ENCODE measurements at places on chromosomes 2 and 18.

DNA sequence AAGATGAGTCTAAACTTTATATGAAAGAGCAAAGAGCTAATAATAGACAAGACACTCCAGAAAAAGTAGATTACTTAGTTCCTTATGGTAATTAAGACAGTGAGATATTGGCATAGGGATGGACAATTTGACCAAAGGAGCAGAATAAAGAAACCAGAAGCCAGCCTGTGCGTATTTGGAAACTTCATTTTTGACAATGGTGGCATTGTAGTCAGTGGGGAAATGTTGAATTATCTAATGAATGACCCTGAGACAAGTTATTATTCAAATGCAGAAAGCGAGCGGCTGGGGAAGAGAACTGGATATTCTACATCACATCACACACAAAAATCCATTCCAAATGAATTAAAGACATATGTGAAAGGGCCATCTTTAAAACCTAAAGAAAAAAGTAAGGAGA is 144.3 kb downstream of the DTNB start:
- no peak for DNase-seq

DNA sequence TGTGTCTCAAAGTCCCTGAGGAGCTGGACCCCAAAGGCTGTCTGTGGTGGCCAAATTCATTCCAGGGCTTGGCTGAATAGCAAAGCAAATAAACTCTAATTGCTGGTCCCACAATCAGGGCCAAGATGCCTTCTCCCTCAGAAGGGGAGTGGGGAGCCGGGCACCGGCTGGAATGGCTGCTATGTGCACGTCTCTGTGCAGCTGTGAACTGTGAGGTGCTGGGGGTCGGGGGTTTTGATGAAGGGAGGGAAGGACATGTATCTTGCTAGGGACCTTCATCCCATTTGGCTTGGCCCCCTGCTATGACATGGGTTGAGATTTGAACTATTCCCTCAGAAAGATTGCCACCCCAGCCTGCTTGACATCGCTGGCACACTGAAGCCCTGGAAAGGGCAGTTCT is 60.4 kb downstream of the CIB4 start:
- DNase-seq, result no peak

GRCh38 chr18:67241299-67241698 is 275.2 kb downstream of the DSEL start:
- DNase-seq, result no peak

DNA sequence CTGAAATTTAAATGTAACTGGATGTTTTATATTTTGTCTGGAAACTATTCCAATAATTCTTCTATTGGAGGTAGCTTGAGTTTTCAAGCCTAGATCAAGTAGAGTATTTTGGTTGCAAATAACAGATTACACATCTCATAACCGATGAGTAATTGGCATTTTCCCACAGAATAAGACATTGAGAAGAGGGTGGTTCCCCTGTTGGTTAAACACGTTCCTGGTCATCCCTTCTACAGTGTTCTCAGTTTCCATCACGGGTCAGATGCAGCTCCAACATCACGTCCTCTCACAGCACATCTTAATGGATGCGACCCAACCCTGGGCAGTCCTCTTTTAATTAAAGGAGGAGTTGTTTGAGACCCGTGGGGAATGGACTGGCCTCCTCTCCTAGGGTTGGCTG is 149.0 kb upstream of the ZNF516 start:
- no peak for DNase-seq

- no peak for DNase-seq
Observed at GRCh38 chr2:131801210-131801744, 273.6 kb downstream of the CCDC74A start.

GRCh38 chr2:50614056-50614455 is 417.9 kb downstream of the NRXN1 start:
- DNase-seq, result no peak

DNA sequence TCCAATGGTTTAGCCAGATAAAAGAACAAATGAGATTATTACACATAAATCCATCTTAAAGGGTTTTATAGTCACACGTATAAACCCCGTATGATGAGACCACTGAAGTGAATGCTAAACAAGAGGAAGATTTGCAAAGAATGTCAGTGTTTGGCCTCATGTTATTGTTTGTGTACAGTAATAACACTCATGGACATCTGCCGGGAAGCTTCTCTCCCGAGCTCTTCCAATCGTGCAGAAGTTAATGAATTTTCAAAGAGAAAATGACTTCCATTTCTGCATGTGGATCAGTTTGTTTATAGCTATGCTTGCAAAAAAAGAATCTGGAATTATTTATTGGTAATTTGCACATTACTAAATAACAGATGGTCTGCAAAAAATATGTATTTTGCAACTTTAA is 88.5 kb upstream of the APCDD1 start:
- no peak for DNase-seq

GRCh38 chr2:34004936-34005335 is 405.8 kb upstream of the FAM98A start:
- DNase-seq, result no peak

DNA sequence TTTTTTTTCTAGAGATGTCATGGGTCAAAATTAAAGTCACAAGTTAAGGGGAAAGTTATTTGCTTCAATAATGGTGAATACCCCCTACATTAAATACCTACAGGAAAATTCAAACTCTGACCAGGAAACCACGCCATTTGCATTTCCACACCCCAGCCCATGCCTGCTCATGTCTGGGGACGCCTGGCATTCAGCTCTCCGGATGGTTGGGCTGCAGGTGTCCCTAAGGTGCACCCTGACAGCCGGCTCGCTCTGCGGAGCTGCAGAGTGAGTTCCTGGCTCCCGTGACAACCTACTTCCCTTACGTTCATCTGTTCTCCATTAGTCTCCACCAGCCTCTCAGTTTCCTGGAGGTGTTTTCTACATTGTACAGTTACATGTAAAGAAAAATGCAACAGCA is 122.7 kb upstream of the RIOK3 start:
- DNase-seq, result no peak

DNA sequence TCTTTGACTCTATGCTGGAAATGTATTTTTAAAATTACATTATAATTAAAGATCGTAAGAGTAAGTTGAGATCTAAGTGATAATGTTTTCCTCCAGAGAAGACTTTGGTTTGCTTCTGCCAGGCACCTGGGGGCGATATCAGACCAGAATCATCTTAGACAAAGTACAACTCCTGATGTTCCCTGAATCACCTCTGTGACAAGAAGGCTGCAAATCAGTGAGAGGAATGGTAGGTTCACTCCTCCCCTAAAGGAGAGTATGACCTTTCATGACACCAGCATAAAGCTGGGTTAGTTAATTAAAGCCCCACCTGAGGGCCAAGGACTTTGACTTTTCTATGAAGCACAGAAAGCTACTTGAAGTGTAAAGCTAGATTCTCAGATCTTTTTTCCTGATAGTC is 114.4 kb upstream of the DTNA start:
- DNase-seq, result no peak

GRCh38 chr2:70921839-70922234 is 13.9 kb upstream of the ATP6V1B1 start:
- no peak for DNase-seq

- DNase-seq, result no peak
Observed at GRCh38 chr2:159213296-159213695, 73.2 kb downstream of the WDSUB1 start.

DNA sequence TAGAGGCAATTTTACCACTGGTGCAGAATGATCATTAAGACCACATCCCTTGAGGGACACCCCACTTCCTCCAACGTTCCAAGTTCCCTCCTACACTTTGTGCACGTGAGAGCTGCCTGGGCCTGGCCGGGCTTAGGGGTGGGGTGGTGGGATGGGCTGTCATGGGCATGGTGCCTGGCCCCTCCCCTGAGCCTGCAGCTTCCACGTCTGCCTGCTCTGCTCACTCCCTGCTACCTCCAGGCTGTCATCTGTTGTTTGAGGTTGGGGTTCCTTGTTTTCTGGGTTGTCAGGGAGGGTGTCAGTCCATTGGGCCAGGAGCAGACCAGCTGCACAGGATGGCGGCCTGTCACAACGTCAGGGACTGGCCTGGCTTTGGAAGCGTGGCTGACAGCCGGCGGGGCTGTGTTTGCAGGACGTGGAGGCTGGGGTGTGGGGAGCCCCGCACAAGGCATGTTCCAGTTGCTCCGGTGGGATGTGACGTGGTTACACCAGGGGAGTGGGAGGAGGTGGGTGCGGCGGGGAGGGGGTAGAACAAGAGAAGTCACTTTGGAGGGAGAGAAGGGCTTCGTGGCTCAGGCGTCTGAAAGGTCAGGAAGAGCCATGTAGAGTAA is 72.3 kb downstream of the RTP5 start:
- no peak for DNase-seq

- DNase-seq, result no peak
Observed at GRCh38 chr2:240247241-240247867, 106.9 kb upstream of the OTOS start.

DNA sequence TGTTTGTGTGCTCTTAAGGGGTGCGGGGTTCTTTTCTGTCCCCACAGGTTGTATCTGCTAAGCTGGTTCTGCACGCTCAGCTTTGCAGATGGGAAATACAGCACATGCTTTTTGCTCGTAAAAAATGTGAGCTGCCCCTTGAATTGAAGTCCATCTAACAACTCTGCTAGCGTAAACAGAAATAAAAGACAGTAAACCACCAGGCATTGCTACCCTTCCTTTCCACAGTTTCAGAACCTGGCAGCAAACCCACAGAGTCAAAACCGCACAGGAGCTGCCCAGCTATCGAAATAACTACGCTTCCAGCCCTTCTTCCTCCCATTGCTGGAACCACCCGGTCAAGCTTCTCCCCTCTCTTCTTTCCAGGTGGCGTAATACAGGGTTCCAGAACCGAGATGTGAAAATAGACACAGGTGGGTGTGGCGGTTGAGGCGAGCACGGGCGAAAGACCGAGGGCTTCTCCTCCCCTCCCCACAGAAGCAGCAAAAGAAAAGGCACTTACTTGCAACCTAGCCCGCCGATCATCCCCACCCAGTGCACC is 479 bp downstream of the SCN9A start:
- DNase-seq, result no peak

- DNase-seq, result no peak
Observed at GRCh38 chr18:32909798-32910561, 137.2 kb upstream of the KLHL14 start.

DNA sequence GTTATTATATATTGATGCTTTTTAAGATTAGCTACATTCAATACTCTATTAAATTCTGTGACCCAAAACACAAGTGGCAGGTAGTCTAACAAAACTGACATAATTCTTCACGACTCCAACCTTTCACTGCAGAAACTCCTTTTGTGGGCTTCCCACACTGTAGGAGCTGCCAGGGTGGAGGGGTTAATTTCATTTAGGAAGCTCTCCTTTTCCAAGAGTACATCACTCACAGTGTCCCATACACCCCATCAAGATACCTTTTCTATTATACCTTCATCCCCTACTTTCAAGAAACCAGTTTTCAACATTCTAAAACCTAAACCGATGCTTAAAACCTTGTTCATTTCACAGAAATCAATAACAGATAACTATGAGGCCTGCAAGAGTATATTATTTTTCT is 825 bp downstream of the THUMPD2 start:
- DNase-seq, result no peak

GRCh38 chr18:32301976-32302743 is 112.3 kb downstream of the MEP1B start:
- no peak for DNase-seq

- no peak for DNase-seq
Observed at GRCh38 chr2:237221443-237221842, 135.8 kb downstream of the COPS8 start.

GRCh38 chr2:162342321-162342720 is 1.6 kb upstream of the GCA start:
- DNase-seq, result no peak

DNA sequence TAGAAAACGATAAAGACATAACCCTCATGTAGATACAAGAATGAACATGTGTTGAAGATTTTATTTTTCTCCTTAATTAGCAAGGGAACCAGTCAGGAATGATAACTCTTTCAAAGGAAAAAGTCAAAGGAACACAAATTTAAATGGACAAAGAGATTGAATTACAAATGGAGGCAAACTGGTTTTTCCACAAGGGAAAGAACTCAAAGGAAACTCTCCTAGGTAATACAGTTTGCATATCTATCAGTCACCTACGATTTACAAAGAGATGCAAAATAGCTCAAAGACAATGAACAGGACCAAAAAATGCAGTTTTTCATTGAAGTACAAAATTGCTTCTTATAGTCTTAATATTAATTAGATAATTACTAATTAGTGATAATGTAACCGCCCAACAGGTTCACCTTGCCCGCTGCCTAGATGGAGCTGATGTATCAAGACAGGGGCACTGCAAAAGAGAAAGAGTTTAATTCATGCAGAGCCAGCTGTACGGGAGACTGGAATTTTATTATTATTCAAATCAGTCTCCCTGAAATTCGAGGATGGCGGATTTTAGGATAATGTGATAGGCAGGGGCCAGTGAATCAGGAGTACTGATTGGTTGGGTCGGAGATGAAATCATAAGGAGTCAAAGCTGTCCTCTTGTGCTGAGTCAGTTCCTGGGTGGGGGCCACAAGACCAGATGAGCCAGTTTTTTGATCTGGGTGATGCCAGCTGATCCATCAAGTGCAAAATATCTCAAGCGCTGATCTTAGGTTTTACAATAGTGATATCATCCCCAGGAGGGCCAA is 151.0 kb downstream of the TMEM17 start:
- DNase-seq, result no peak

All from left renal pelvis (tissue), 4 donors.